ENCODE measurements at places on chromosomes 1 and 21.

DNA sequence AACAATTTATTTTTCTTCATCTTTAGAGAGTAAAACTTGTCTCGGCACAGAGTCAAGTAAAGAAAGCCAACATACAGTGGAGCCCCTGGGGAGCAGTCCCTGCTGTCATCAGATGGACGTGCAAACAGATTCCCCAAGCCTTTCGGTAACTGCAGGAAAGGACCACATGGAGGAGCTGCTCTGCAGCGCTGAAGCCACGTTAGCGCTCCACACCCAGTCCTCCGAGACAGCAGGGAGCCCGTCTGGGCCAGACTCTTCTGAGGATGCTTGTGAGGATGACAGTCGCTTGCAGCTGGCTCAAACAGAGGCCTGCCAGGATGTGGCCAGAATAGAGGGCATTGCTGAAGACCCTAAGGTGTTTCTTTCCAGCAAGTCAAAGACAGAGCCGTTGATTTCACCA is 77.1 kb upstream of the SCCPDH start:
- no peak for DNase-seq

- DNase-seq, result no peak
These were observed 40.5 kb upstream of the SRP9 start for GRCh38 chr1:225737161-225737560.

GRCh38 chr1:169092399-169092798 is 14.1 kb upstream of the ATP1B1 start:
- DNase-seq, result no peak

DNA sequence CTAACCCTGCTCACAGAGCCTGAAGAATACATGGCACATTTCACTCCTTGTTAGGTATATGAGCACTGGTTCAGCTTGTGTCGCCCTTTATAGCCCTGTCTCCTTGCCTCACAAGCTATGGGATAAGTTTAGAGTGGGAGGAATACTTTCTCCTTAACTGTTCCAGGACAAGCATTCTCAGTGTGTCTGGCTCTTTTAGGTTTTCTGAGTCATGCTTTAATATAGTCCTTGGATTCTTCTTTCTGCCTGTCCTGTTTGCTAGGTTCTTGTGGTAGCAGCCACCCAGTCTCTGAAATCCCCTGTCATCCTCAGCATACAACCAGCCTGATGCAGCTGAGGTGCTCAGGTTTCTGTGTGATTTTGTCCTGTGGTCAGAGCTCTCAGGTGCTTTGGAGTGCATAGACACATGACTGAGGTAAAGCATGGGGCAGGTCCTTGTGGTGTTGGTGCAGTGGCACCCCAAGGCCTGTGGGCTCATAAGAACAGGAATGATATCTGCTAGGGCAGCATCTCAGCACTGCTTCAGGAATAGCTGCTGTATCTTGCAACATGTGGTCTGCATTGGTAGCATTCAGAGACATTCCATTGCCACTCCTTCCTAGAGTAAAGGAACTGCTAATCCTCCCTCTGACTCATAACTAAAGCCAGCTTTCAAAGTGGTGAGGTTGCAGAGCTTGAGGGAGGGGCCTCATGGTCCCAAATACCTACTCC is 14.2 kb upstream of the CASQ2 start:
- DNase-seq, result no peak

DNA sequence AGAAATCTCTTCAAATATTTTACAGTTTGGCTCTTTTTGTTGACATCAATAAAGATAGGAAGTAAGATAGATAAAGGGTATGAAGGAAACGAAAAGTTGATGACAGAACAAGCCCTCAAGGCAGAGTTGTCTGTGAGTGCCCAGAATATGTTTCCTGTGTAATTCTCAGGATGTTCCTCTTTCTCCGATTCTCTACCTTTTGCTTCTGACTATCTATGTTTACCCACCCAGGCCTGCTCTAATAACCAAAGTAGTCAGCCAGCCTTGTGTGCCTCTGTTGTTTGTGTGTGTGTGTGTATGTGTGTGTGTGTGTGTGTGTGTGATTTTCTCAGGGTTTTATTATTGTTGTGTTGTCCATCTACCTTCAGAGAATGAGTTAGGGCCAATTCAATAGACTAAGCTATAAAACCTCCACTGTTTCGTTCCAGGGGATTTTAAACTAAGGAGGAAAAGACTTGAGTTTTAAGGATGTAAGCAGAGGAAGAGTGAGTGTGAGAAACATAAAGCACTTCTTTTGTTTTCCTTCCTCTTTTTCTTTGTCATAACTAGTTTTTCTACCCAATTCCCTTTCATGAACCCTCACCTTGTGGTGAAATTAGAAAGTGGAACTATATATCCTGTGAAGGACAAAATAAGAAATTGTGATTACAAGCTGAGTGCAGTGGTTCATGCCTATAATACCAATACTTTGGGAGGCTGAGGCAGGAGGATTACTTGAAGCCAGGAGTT is 627.4 kb upstream of the NR5A2 start:
- DNase-seq, result no peak

DNA sequence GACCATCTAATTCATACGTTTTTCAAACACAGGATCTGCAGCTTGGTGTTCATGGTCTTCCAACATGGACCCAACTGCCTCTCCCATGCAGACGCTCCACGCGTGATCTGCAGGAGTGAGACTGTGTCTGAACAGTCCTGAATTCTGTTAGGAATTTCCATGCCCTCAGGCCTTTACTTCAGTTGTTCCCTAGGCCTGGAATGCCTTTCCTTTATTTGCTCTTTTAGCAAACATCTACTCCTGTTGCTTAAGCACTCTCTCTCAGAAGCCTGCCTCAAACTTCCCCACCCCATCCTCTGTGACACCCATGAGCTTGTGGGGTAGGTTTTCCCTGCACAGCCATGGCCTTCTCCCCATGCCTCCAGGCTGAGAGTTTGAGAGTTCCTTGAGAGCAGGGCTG is 73.7 kb downstream of the DMRTB1 start:
- DNase-seq, result no peak

- no peak for DNase-seq
These were observed 99.9 kb downstream of the ROR1 start for GRCh38 chr1:63873751-63874150.

GRCh38 chr1:12478612-12478985 is 139.4 kb downstream of the DHRS3 start:
- DNase-seq, result no peak

GRCh38 chr21:38780879-38781278 is 24.9 kb upstream of the ETS2 start:
- no peak for DNase-seq

GRCh38 chr1:208988811-208989222 is 594.7 kb upstream of the CAMK1G start:
- DNase-seq, result no peak

DNA sequence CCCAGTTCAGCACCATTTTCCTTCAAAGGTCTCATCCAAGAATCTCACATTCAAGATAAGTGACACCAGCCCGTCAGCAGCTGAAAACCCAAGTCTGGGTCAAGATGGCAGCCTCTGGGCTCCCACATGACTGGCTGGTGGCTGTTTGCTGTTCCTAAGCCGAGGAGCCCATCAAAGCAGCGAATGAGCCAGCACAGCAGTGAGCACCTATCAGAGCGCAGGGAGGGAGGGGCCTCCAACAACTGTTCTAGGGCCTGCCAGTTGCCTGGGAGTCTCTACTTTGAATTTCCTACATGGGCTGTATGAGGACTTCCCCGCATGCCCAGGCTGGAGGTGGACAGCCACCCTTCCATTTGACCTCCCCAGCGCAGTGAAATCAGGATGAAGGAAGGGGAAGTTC is 102.7 kb downstream of the ADARB1 start:
- DNase-seq, result no peak

- no peak for DNase-seq
These were observed 68.5 kb downstream of the OBSCN start for GRCh38 chr1:228276174-228276831.

- DNase-seq, result no peak
These were observed 180.0 kb upstream of the KCND3 start for GRCh38 chr1:112169517-112169916.

DNA sequence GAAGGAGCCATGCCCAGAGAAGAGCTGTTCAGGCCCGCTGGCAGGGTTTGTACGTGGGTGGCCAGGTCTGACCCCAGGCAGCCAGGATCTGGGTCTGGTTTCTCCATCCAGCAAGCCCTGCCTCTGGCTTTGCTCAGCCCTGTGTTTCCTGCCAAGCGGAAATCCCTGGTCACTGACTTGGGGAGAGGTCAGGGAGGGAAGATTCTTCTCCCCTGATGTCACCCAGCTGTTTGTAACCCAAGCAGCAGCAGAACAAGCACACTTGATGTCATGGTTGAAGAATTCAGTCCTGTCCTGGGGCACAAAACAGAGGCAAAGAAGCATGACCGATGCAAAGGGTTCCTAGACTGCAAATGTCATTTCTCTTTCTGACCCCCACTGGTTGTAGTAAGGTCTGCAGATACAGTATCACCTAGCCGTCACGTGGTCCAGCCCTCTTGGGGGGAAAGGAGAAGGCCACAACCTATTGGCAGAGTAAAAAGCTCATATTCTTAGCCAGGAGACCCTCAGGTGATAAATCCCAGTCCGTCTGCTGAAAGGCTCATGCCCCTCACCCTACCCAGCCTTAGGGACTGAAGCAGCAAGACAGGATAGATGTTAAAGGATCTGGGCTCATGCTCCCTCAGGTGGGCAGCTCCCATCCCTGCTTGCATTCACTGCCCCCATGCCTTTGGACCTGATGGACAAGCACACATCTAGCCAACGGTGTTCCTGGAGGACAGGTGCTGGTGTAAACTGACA is 120.9 kb downstream of the SYT2 start:
- DNase-seq, result no peak

- no peak for DNase-seq
These were observed 808.7 kb downstream of the NCAM2 start for GRCh38 chr21:21806711-21807597.

GRCh38 chr1:241424480-241424971 is 67.5 kb upstream of the RGS7 start:
- no peak for DNase-seq
